SK-N-SH (cell line): ENCODE measurements at places on chromosomes 16 and 17. TPM values are rescaled to one million over a fixed set of nuclear protein-coding genes. Genes with fewer than 3 reads are reported as not detected.

The SDR42E1 gene
- polyA plus RNA-seq, result not detected in 2 replicates

The OSGIN1 gene
- 4.8 and 5.2 TPM in 2 replicates for polyA plus RNA-seq

The TP53TG3 gene
- polyA plus RNA-seq, result 2.2 and 2.4 TPM in 2 replicates

The ABCA5 gene
- 2.0 and 3.6 TPM in 2 replicates for polyA plus RNA-seq

The NOXO1 gene
- polyA plus RNA-seq, result 0.19 and 0.21 TPM in 2 replicates

The TNFRSF13B gene
- not detected in 2 replicates for polyA plus RNA-seq

The PIPOX gene
- 0.31 and 0.55 TPM in 2 replicates for polyA plus RNA-seq

The HIC1 gene
- polyA plus RNA-seq, result 3.8 and 6.4 TPM in 2 replicates

The MEFV gene
- polyA plus RNA-seq, result 0.02 TPM in 1 of 2 replicates, not detected in the other

DNA sequence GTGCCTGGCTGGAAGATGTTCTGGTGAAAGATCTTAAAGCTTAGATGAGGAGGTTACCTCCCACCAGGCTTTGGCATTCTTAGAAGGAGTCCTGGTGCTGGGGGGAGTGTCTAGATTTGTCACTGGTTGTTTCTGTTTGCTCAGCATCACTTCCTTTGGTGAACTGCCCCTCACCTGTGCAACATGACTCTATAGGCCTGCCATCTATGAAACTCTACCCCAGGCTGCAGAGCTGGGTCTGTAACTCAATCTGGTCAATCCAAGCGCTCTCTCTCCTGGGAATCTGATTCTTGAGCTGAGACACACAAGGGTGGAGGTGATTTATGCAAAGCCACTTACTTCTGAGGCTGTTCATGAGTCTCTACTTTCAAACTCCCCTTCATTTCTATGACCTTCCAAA is 399.4 kb downstream of the NPIPA7 start:
- no peak for DNase-seq

DNA sequence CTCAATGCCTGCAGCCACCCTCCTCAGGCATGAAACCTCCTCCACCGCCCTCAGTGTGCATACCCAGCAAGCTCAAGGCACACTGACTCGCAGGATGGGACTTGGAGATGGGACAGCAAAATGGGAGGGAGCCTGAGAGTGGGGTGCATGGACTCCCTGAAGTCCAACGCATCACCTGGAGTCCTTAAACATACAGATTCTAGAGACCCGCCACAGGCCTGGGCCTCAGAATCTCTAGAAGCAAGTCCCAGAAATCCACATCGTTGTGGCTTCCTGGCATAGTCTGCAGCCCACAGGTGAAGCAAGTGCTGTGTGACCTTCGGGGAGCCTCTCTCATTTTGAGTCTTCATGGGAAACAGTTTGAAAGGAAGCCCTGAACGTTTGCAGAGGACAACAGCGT is 3.6 kb upstream of the TBX21 start:
- DNase-seq, result no peak

- no peak for DNase-seq
Observed at GRCh38 chr16:89612415-89613166, 851 bp upstream of the DPEP1 start.

DNA sequence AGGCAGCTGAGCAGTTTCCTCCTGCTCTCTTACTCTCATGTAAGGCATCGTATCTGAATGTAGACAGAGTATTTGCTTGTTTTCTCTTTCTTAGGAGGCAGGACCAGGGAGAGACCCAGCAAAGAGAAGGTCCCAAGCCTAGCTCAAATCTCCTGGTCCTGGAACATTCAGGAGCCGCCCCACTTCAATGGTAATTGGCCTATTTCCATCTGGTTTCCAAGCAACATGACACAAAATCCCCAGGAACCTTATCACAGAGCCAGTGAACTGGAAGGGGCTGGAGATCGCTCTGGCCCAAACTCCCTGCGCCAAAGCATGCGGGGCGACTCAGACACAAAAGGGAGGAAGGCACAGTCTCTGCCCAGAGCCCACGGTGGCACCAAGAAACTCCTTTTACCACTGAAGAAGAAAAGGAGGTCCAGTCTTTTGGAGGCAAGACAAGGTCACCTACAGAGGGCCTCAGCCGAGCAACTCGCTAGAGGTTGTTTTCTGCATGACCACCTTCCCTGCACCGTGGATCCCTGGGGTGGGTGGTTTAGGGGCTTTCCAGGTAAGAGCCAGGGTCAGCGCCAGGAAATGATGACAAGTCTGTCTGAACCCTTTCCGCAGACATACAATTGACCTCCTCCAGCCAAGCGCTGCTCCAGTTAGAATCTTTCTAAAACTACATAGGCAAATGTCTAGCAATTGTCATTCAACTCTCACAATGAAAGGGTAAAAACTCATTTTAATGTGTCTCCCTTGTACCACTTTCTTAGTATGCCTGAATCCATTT is 394.7 kb downstream of the SOX9 start:
- peak; percentile 42 for DNase-seq

GRCh38 chr17:33977729-33978514 is 277.2 kb upstream of the CCL2 start:
- no peak for DNase-seq

- no peak for DNase-seq
Observed at GRCh38 chr16:27310576-27311447, 3.0 kb upstream of the IL4R start.

GRCh38 chr16:55152875-55153390 is 171.1 kb upstream of the IRX6 start:
- DNase-seq, result no peak

GRCh38 chr17:19287651-19288050 is 50.5 kb downstream of the EPN2 start:
- no peak for DNase-seq

DNA sequence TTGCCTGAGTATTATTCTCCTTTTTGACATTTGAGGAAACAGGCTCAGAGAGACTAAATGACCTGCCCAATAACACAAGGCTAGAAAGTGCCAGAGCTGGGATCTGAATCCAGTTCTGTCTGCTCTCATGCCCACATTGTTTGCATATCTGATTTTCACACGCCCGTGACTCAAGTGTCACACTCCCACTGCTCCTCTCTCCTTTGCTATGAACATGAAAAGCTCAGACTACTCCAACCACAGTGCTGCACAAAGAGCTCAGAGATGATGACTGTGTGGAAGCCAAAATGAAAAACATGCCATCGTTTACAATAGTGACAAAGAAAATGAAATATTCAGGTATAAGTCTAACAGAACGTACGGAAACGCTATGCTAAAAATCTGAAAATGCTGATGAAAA is 107.9 kb downstream of the SMG6 start:
- DNase-seq, result no peak

DNA sequence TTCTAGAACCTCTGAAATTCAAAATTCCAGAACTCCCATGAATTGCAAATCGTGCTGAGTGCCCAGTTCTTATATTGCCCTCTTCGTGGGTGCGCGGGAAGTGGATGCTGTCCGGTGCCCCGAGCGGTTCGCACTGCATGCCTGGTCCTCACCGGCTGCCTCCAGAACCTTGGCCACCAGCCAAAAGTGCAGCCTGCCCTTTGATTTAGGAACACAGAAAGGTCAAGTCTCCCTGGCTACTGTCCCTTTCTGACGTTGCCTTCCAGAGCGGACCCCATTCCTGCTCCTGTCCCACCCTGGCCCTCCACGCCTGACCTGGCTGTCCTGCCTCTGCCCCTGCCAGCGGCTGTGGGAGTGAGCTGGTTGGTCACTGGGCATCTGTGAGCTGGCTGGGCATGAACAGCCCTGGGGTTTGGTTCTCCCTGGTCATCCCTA is 9.7 kb downstream of the NEUROD2 start:
- DNase-seq, result peak; percentile 74

GRCh38 chr17:45844695-45845375 is at the start of gene SPPL2C:
SPPL2C (plus strand) TSS chr17:45844881; CDS start chr17:45844907, 26 bp downstream.
- peak; percentile 43 for DNase-seq

GRCh38 chr17:80070375-80071115 is 30.8 kb upstream of the GAA start:
- DNase-seq, result no peak

DNA sequence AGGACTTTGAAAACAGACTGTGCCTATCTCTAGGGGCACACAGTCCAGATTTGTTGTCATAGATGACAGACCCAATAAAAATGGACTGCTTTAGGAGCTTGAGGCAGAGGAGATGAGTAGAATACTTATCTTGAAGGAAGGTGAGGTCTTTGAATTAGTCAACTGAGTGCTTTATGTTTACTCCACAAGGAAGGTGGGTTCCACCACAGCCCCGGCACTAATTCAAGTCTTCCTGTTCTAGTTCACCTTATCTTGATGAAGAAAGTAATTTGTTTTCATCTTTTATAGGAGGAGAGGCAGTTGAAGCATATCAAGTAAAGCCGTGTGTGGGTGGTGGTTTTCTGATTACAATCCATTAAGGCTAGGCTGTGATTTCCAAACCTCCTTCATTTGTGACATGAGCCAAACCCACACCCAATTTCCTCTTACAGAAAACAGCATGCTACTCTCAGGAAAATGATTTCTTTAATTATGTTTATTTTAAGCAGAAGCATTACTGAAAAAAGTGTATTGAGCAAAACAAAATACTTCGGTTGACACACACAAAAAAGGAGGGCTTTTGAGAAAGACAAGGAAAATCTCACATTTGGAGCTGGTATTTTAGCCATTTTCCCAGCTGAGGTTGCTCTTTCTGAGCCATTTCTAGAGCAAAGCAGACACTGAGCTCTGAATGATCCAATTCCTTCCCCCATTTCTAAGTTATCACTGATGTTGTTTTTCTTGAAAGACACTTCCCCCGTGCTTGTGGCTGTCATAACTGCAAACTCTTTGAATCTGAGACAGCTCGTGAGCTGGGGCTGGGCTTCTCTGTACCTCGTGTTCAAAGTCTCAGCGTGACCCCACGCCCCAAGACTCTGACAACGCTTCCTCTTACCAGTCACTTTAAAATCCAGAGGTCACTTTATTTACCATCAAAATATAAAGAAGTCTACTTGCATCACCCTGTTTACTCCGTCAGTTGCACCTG is 35.4 kb downstream of the CDRT15 start:
- no peak for DNase-seq

GRCh38 chr17:40293363-40293762 is 5.7 kb downstream of the CDC6 start:
- DNase-seq, result no peak

DNA sequence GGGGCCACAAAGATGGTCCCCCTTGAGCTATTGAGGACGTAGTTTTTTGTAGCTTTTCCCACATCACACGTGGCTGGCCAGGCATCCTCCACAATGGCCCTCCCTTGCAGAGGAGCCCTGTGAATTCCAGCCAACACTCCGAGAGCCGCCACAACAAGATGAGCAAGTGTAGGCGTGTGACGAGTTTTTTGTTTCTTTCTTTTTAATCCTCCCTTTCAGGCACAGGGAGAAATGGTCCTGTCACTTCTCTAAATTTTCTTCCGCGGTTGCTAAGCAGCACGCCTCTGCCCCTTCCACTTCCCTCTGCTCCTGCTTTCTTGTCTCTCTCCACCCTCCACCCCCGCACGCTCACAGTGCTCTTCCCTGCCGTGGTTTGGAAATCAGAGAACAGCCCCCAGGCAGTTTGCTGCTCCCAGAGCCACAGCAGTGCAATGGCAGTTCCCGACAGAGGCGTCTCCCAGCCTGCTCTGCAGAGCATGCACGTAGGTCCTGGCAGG is 68.0 kb upstream of the MRTFB start:
- DNase-seq, result peak; percentile 81

DNA sequence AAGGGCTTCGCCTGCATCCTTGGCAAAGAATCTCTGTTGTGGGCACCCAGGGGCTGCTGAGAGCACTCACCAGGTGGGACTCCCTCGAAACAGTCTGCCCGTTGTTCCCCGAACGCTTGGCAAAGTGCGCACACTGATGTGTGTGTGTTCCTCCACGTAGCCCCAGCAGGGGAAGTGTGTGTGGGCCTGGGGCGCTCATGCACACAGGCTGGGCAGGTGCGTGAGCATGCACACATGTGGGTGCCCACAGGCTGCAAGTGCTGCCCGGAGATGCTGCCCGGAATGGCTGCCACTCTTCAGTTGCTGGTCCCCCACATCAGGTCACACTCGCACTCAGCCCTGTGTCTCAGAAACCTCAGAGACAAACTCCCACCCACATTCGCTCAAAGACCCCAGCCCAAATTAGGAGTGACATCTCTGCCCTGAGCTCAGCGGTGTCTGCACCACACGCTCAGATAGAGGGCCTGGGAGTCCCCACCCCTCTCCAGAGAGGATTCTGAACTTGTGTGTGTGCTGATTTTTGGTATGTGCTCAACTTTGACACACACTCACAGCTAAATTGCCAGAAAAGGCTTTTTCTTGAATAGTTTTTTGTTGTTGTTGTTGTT is 119.4 kb downstream of the MGAT5B start:
- DNase-seq, result no peak

DNA sequence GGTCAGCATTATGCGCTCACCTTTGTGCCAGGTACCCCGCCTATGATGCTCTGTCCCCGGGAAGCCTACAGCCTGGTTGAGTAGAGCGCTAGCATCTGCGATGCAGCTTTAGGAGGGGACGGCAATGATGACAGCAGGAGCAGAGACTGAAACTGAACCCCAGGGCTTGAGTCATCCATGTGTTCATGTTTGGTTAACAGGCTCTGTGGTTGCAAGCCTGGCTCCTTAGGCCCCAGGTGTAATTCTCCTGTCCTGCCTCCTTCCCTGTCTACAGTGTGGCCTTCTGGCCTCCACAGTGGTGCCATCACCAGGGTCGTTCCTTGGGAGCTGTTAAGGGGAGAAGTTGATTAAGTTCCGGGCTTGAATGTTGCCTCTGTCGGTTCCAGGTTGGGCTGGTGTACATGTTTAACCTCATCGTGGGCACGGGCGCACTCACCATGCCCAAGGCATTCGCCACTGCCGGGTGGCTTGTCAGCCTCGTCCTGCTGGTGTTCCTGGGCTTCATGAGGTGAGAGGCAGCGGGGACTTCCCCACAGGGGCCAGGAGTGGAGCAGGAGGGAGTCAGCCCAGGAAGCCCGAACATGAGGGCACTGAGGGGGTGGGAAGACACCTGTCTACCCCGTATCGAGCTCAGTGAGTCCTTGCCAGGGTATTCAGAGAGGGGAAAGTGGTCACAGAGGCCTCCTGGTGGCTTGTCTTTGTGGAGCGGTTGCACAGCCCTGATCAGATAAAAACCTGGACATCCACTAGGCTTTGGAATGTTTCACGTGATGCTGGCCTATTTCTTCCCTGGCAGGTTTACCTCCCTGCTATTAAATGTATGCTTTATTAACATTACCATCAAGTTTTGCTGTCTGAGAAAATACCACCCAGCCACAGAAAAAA is 9.2 kb upstream of the NAT9 start:
- no peak for DNase-seq

- no peak for DNase-seq
Observed at GRCh38 chr16:3388325-3388724, 12.5 kb downstream of the ZSCAN32 start.

GRCh38 chr17:37261286-37261685 is 114.5 kb upstream of the C17orf78 start:
- DNase-seq, result no peak
